ENCODE measurements at places on chromosomes 6 and 20. TPM values are rescaled to one million over a fixed set of nuclear protein-coding genes. Genes with fewer than 3 reads are reported as not detected.

PROKR2 gene
- 0.33 TPM for total RNA-seq

GRCh38 chr20:41889126-41889843 lies 271.1 kb upstream of the CHD6 start:
- DNase-seq: no peak

MOCS1 gene
- total RNA-seq: 1.1 TPM

- DNase-seq: no peak
These were observed 540.7 kb downstream of the BCKDHB start for GRCh38 chr6:80647156-80647555.

HAO1 gene
- not detected for total RNA-seq

DNA sequence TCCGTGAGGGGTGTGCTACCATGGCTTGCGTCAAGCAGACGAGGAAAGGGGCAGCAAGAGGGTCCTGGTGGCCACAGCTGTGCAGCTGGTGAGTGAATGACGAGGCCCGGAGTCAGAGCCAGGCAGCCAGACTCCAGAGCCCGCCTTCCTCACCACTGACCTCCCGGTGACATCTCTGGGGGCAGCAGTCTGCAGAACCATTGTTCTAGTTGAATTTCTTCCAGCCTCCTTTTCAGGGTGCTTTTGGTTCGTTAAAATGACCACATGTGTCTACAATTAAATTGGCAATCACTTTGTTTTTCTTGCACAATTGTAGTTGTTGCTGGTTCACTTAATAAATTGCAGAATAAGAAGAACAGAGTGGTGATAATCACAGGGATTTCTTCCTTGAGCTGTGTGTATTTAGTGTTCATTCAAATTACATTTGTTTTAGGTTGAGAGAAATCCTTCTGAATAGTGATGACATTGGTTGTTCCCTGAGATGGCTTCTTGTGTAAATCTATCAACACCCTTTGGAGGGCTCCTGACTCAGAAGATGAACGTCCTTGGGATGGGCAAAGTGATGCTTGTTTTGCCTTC lies 96.4 kb downstream of the TULP4 start:
- no peak for DNase-seq

SIRPD gene
- total RNA-seq: 0.19 TPM

DNA sequence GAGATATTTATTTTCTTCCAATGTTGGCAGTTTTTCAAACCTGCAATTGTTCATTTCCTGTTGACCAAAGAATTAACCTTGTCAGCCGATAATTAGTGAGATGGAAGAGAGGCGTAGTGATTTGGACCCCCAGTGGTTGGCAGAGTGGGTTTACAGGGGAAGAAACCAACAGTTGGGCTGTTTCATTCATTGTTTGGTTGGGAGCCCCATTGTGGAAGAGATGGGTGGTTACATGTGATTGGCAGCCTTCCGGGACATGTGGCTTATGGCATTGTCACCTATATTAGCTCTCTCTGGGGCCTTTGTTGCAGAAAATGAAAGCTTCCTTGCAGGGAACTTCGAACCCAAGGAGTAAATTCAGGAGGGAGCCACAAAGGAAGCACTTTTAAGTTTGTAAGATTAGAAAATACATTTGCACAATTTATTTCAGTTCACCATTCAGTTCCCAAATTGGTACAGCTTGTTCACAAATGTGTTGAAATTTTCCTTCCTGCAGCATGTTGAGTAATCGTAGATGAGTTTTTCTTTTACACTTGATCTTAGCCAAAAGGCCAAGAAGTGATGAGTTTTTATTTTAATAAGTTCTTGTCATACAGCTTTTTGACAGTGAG lies 50.3 kb upstream of the CDKAL1 start:
- DNase-seq: no peak

GDAP1L1 gene
- total RNA-seq: not detected

PLCB1 gene
- 3.3 TPM for total RNA-seq

GRCh38 chr6:43970068-43970912 lies 157.0 kb downstream of the MRPL14 start:
- DNase-seq: no peak

GRCh38 chr6:150725795-150726194 lies 126.1 kb downstream of the PLEKHG1 start:
- no peak for DNase-seq

DNA sequence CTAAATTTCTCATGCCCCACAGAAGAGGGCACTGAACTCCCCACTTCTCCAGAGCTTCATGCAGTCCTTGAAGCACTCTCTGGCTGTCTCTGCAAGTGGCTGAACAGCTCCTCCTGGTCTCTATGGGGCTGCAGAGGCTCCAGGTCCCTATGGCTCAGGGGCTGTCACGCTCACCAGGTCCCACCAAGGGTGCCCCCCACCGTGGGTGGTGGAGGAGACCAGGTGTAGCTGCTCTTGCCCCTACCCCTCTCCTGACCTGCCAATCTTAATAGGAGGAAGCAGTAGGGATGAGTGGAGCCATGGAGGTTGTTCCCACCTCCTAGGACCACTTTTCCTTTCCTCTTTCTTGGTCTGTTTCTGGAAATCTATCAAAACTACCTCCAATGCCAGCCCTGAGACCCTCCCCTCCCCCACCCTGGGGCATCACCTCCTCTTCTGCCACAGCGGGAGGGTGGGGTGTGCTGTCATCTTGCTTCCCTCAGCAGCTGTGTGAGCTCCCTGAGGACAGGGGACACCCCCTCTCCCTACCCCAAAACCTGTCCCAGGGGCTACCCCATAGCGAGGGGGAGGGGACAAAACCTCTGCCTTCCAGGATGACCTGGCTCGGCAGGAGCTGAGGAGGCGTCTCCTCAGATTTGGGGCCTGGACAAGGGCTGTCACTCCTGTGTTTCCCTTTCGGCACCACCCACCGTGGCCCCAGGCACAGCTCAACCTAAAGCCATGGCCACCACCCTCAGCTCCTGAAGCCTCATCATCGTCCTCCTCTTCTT lies 12.0 kb upstream of the RAET1E start:
- DNase-seq: no peak

DNA sequence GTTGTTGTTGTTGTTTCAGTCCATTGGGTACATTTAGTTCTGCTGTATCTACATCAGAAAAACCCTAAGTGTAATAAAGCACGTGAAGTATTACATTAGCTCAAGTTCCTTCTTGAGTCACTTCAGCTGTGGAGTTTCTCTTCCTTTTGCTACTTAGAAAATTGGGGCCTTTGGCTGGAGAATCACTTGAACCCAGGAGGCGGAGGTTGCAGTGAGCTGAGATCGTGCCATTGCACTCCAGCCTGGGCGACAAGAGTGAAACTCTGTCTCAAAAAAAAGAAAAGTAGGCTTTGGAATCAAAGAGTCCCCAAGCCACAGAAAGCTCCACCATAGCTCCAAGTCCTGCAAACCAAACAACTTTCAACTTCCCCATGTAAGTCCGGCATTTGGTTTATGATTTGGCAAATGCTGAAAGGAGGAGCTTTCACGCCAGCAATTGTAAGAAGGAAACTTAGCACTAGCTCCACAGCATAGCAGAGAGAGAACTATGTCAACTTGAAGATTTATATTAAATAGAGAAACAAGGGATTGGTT lies 56.5 kb upstream of the RNF144B start:
- no peak for DNase-seq

EPB41L1 gene
- total RNA-seq: 0.82 TPM

GRCh38 chr6:170286934-170287265 lies 4.0 kb downstream of the DLL1 start:
- no peak for DNase-seq

DNA sequence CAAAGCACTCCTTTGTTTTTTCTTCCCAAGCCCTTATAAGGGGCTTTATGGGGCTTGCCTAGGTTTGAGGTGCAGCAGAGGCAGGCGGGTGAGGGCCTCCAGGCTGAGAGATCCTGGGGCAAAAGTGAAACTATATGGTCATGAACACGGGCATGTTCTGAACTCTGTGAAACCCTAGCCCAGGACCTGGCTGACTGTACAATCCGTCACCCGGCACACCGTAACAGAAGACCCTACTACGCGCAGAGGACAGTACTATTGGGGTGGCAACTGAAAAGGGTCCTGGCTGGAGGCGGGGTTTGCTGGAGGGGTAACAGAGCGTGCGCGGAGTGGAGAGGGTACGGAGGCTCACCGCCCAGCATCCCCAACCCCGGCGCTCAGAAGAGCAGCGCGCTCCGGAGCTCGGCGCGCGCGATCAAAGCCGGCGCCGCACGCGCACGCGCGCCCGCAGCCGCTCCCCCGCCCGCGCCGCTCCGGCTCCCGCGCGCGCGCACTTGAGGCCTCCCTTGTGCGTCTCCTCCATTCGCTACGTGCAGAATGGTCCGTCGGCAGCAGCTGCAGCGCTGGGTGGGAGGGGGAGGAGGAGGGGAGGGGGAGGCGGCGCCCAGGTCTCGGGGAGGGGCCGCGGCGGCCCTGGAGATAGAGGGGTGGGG lies 54.2 kb downstream of the MRPL14 start:
- peak; percentile 68 for DNase-seq

DNA sequence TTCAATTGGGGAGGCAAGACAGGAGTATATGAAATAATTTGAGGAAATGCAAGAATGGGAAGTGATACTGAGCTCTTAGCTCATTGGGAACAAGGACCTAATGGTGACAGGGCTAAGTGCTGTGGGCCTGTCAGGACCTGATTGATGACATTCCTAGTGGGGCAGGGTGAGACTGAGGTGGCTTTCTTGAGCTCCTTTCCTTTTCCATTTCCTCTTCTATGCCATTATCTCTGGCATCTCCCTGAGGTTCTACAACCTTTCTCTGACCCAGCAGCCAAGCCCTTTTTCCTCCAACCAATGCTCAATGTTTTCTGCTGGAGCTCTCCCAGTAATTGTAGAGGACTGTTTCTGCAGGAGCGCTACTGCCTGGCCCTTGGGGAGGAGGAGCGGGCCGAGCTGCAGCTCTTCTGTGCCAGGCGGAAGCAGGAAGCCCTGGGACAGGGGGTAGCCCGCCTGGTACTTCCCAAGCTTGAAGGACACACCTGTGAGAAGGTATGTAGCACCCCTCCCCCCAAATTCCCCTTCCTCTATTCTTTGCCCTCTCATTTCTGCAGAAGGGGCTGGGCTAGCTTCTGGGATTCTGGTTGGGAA lies 2.8 kb upstream of the TOMM6 start:
- no peak for DNase-seq

AURKA gene
- total RNA-seq: 1.3 TPM

Measured in T-cell (primary cell).